Suprapubic skin (tissue), 4 donors: ENCODE measurements at places on chromosomes 3 and 15. TPM values are rescaled to one million over a fixed set of nuclear protein-coding genes. Genes with fewer than 3 reads are reported as not detected.

DNA sequence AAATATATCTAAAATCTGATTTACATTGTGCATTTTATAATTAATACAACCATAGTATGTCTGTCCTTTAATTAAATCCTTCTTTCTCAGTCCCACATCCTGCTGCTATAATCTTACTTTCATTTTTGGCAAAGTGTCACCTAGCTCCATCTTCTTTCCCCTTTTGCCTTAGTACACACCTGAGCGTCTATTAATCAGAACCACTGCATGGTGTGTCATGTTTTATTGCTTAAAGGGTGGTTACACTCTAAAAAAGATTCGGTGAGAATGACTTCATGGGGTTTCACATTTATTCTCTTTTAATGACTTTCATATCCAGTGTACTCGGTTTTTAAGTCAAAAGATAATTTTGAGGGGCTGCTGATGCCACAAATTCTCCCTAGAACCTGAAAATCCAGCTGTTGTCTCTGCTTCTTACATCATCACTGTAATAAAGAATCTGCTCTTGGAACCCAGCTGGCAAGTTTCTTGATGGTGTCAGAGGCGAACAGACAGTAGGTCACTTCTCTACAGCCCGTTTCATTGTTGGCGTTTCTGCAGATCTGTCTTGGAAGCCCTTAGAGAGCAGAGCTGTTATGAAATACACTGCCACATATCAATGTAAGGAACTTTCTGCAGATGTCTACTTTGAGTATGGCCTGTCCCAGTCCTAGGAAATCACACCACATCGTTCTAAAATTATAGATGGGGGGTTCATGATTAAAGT lies 99.7 kb downstream of the TIGIT start:
- no peak for DNase-seq

DNA sequence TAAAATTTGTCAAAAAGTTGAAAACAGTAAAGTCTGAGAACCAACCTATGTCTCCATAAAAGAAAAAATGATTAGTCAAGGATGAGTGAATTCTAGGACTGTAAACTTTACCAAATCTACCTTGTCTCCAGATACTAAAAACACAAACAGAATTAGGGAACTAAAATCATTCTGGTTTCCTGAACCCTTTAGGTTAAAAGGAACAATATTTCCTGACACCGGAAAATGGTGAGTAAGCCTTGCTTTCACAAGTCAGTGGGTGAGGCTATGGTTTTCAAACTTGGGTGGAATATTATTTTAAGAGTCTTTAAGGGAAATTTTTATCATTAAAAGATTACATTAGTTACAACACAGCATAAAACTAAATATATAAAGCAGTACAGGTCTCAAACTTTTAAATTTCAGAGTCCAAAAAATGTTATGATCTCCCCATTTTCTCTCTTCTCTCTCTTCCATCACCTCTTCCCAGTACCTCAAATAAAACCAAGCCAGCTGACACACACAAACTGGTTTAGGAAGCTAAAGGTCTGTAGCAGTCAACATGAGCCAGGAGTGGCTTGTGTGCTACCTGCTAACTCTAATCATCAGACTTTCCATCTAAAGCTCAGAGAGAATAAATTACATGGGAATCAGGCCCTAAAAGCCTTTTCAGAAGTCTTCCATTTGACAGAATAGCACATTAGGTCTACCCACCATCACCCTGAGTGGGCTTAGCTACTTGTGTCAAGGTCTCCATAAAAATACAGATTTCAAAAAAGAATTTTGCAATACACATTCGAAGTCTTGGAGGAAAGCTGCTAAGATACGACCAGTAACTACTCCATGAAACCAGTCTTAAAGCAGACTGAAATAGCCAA lies 2.2 kb downstream of the SLC12A6 start:
- no peak for DNase-seq

DNA sequence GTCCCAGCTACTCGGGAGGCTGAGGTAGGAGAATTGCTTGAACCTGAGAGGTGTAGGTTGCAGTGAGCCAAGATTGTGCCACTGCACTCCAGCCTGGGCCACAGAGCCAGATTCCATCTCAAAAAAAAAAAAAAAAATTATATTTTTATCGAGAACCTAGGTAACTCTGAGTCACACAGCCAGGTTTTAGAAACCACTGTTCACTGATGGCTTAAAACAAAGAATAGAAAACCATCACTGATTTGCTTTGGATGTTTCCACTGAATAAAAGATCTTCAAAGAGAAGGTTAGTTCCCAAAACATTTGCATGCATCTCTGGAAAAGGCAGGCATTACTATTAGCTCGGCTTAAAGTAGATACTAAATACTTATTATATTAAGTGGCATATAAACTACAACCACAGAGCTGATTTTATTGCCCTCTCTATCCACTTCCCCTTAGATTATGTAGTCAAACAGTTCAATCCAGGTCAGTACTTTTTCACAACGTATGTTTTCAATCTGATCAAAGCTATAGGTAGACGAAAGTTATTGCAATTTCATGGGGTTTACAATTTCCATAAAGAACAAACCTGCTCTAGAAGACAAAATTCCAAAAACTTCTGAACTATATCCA lies 1.4 kb downstream of the B4GALT4 start:
- no peak for DNase-seq

- no peak for DNase-seq
Observed at GRCh38 chr3:153242896-153243295, 80.9 kb downstream of the RAP2B start.

GRCh38 chr15:68499620-68500312 lies 67.8 kb upstream of the ITGA11 start:
- no peak for DNase-seq

The BMF gene
- 11.1 TPM for total RNA-seq

DNA sequence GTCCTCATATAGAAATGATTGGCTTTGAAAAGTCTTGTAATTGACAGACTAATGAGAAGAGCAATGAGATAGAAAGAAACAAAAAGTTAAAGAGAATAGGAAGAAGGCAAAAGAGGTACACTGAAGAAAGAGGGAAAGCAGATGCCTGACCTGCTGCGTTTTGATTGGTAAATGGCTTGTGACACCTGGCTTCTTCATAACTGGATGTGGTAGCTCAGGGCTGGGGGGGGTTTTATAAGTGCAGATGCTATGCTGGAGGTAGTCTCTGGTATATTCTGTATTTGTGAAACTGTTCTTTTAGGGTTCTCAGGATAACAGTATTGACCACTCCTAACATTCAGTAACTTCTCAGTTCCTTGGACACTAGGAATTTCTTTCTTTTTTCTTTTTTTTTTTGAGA lies 1.4 kb downstream of the STARD9 start:
- DNase-seq, result no peak

GRCh38 chr3:119630128-119630879 lies 30.1 kb downstream of the POPDC2 start:
- no peak for DNase-seq

GRCh38 chr3:156615592-156616173 lies 58.7 kb upstream of the TIPARP start:
- no peak for DNase-seq

- no peak for DNase-seq
Observed at GRCh38 chr3:193903966-193904365, 232.0 kb upstream of the HES1 start.

GRCh38 chr15:68806220-68807060 lies 14.3 kb downstream of the ANP32A start:
- peak; percentile 25 for DNase-seq

- DNase-seq, result no peak
Observed at GRCh38 chr3:56890448-56891091, 88.8 kb upstream of the ARHGEF3 start.

The DUOXA2 gene
- not detected for total RNA-seq
